A549 (cell line): ENCODE measurements at places on chromosomes 11 and 22.

DNA sequence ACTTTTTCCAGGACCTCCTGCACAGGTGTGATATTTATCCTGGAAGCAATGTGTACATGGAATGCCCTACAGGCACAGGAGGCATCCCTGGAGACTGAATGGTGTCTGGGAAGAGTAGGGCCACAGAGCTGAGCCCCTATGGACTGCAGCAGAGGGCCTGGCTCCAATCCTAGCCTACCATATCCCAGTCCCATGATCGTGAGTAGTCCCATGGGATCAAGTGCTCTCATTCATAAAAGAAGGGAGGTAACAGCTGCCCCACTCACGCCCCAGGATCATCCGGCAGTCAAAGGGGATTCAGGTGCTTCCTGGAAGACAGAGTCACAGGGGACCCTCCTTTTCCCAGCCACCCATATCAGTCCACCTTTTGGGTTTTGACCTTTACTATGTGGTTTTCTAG, 24.0 kb downstream of the ANKK1 start:
- DNase-seq: no peak

GRCh38 chr22:34783436-34783835, 282.5 kb upstream of the ISX start:
- DNase-seq: no peak

DNA sequence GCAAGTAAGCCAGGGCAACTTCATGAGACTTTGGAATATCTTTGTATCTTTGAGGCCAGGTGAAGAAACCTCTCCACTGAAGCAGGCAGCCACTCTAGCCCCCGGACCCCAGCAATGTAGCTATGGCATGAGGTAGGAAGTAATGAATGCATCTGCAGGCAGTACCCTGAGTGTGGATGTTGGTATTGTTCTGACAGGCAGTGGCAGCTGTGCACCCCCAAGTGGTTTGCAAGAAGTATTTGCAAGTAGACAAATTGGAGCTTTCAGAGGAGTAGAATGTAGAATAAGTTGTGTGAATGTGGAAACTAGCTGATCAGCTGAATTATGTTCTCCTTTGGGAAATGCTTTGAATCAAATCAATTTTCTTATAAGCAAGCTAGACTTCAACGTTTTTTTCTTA, 194.4 kb upstream of the PGR start:
- peak; percentile 1 for DNase-seq

DNA sequence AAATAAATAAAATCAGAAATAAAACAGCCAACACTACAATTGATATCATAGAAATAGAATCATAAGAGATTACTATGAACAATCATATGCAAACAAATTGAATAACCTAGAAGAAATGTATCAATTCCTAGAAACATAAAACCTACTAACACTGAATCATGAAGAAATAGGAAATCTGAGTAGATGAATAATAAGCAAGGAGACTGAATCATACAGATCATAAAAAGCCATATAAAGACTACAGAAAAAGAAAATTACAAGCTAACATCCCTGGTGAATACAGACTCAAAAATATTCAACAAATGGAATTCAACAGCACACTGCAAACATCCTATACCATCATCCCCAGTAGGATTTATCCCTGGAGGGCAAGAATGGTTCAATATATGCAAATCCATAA, 135.6 kb downstream of the SBF2 start:
- no peak for DNase-seq

DNA sequence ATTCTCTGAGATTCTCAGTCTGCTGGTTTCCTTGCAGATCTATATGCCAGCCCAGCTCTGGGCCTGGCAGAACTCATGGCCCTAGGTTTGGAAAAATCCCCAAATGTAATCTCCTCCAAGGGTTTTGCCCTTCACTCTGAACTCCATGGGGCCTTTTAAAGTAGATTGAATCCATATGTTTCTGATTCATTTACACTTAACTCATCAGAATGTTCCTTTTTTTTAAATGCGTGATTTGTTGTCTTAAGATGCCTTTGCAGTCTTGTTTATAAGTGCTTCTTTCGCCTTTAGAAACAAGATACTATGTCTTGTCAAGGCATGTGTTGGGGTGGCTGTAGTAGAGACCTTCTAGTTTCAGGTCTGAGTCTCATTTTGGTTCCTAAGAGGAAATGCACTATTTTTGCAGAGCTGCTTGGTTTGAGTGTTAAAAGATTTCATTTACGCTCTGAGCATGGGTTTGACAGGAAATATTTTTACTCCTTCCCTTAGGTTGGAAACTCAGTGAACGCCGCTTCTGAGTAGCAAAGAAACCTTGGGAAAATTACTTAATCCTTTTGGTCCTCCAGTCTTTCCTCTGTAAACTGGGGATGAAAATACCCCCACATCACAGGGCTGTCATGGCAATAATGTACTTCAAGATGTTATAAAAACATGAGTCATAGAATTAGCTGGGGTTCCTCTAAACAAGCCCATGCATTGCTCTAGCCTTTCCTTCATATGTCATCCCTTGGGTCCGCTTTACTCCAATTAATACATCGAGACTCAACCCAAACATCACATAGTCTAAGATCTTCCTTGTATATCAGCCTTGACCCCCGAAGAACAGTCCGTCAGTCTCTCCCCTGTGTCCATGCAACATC, 83.5 kb downstream of the SNX19 start:
- no peak for DNase-seq

DNA sequence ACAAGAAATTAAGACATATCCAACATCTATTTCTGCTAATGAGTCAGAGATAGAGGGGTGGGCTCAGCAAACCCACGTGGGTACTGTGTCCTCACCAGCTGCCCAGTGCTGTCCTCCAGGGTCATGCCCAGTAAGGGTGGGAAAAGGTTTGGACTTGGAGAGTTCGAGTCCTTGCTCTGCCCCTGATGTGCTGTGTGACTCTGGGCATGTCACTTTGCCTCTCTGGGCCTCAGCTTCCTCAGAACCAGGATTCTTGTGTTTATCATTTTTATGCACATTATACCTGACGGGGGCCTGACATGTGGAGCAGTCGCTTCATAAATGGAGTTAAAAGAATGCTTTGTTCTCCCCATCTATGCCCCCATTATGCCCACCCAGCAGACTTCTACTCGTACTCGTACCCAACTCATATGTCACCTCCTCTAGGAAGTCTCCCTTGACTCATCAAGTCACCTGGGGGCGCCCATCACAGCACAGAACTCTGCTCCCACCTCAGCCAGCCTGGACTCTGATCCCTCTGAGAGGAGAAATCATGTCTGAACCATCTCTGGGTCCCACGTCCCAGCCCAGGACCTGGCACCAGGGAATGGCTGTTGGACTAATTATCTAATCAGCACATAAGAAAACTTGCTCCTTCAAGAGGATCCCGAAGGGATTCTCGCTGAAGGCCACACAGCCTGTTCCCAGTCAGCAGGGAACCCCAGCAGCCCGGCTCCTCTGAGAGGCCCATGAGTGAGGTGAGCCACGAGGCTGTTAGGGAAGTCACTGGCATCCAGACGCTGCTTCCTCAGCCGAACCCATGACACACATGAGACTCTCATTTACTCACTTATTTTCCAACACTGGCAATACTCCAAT, 38.7 kb upstream of the TSKU start:
- no peak for DNase-seq

DNA sequence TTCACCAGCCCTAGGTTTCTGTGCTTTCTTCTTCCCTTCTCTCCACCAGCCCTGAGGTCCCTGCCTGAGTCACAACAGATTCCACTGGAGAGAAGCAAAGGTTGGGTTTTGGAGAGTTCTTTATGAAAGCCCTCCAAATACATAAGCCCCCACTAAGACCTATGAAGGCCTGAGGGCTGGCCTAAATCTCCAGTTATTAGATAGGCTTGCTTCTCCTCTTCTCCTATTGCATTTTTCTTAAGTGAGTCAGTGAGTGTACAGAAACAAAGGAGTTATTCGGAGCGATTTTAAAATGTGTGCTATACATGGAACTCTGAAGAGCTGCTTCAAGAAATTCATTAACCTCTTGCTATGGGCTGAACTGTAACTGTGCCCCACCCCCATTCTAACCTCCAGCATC, 1057.3 kb downstream of the OPCML start:
- DNase-seq: no peak

DNA sequence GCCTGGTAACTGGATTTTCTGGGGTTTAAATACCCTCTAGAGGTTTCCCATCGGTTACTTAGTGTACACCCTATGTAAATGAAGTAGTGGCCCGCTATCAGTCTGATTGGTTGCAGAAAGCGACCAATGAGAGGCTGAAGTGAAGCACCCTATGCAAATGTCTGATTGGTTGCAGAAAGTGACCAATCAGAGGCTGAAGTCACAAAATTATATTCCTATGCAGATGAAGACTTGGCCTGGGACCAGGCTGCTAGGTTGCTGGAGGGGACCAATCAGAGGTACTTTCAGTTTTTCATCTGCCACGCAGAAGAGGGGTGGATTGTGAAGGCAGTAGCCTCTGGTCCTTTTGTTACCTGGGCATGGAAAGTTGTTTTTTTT, 134.8 kb downstream of the TBC1D22A start:
- no peak for DNase-seq

DNA sequence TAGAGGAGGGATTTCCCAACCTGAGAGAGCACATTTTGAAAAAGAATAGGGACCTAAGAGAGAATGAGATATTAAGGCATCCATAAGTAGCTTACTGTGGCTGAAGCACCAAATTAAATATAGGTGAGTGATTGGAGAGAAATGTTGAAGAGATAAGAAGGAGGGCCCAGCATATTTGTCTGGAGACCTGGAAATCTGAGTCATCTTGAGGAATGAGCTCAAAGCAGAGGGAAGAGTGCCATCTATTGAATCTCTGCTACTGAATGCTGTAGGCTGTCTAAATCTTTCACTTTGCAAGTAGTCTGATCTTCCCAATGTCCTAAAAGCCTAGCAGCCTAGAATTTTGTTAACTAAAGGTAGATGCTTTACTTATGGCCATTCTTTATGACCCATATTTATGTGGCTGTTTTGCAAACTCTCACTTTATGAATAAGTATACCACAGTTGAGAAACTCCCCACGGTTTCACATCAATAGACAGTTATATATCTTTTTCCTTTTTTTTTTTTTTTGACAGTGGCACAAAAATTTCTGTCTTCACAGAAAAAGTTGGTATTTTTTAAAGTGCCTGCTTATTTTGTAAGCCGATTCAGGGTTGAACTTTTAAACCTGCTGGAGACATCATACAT, 2093.5 kb downstream of the LRRC4C start:
- peak; percentile 31 for DNase-seq

GRCh38 chr11:92707173-92707619, 262.3 kb upstream of the MTNR1B start:
- no peak for DNase-seq

DNA sequence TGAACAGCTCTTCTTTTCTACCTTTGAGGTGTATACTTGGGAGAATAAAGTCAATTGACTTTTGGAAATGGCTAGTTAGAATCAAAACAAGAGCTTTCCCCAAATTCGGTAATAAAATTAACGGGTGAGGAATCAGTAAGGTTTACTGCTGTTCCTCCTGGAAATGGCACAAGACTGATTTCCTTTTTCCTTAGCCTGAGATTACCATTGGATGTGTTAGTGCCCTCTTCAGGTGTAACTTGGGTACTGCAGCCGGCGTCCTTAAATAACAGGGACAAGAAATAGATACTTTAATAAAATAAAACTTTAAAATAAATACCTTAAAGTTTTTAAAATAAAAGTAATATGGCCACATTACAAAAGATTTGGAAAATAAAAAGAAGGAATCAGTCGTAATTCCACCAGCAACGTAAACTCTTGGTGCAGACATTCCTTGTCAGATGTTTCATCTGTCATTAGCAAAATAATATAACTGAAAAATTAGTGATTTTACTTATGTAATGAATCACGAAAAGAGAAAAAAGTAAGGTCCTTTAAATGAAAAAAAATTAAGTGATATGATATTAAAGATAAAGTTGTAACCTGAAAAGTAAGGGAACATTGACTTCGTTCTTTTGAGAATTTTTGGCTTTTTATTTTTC, 29.7 kb downstream of the ZFTA start:
- peak; percentile 83 for DNase-seq

GRCh38 chr11:122062763-122063162, 53.3 kb downstream of the BLID start:
- DNase-seq: no peak

DNA sequence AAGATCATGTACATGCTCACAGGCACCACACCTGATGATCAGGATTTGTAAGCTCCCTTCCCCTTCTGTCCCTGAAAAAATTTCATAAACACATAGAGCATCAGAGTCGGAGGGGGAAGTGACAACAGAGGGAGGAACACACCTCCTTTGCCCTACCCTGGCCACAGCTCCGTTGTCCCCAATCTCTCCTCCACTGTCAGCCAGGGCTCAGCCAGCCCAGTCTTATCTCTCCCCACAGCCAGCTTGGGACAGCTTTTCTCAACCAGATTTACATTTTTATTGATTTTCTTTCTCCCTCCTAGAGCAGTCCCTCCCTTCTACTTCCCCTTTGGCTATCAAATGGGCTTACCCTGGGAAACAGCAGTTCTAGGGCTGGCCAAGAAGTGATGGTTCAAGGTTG, 32.1 kb upstream of the TPBGL start:
- DNase-seq: no peak

GRCh38 chr22:39214006-39214382, 30.8 kb downstream of the PDGFB start:
- no peak for DNase-seq

- DNase-seq: no peak
Observed at GRCh38 chr11:15670520-15671070, 555.9 kb downstream of the INSC start.

DNA sequence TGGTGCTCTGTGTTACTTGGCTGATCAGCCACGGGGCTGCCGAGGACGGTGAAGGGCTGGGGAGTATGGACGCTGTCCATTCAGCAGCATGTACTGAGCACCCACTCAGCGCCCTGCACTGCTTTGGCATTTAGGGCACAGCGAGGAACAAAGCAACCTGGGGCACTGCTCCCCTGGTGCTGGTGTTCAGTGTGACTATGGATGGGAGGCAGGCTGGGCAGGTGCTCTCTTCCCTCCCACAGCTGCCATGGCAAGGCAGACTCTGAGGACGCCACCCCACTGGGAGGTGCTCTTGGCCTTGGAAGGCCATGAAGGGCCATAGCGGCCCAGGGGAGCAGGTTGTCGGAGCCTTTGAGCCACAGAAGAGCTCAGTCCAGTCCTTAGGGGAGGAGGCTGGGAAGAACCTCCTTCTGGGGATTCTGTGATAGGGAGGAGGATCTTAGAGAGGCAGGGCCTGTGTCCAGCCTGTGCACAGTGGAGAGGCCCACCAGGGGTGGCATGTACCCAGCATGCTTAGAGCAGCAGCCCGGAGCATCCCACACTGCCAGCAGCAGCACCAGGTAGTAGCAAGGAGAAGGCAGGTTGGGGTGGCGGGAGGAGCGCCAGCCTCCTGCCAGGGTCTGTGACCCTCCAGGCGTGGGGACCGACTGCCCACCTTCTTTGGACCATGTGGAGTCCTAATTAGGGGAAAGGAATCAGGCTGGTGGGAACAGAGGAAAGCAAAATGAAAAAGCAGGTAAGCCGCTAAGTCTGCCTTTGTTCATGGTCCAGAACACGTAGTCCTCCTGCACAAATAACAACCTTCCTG, 141.8 kb downstream of the MPPED1 start:
- no peak for DNase-seq

- DNase-seq: no peak
Observed at GRCh38 chr22:49380828-49381114, 446.9 kb downstream of the BRD1 start.
